Activated CD4-positive, alpha-beta T cell treated with anti-CD3 and anti-CD28 coated beads for 36 hours (primary cell): ENCODE measurements at places on chromosomes 1 and 21.
A peak's percentile ranks its signal among the peaks of the same experiment; 100 is the strongest.

- DNase-seq, result no peak
These were observed 5.8 kb upstream of the MMEL1 start for GRCh38 chr1:2638466-2639115.

GRCh38 chr1:174397261-174397660, 50.5 kb upstream of the GPR52 start:
- no peak for DNase-seq

GRCh38 chr21:45179568-45180245, 105.3 kb downstream of the ADARB1 start:
- no peak for DNase-seq

DNA sequence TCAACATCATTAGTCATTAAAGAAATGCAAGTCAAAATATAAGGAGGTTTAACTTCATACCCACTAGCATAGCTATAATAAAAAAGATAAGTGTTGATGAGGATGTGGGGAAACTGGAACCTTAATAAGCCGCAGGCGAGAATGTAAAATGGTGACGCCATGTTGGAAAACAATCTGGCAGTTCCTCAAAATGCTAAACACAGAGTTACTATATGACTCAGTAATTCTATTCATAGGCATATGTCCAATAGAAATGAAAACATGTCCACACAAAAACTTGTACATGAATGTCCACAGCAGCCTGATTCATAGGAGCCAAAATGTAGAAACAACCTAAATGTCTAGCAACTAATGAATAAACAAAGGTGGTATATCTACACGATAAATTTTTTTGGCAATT, 23.2 kb downstream of the DDX59 start:
- no peak for DNase-seq

DNA sequence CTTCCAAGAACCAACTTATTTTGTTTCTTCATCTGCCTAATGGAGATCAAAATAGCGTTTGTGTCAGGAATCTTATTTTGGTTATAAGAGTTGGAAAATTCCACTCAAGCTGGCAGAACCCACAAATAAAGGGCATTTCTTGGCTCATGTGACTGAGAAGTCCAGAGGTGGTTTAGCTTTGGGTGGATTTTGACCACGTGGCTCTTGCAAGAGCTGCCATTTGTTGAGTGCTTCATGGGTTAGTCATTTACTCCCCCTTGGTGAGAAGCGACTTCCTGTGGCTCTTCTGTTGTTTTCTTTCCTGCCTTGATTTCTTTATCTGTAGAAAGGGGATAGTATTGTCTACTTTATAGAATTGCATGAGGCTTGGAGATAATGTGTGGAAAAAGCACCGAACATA, 9.5 kb upstream of the RNF186 start:
- DNase-seq, result no peak

GRCh38 chr21:32131960-32132359, 146.9 kb downstream of the MIS18A start:
- no peak for DNase-seq

GRCh38 chr1:2985694-2986548, 35.3 kb upstream of the ACTRT2 start:
- DNase-seq, result no peak

- DNase-seq, result no peak
These were observed 18.0 kb downstream of the TRIM62 start for GRCh38 chr1:33163621-33164519.

GRCh38 chr1:73673971-73674370, 524.0 kb downstream of the LRRIQ3 start:
- no peak for DNase-seq

DNA sequence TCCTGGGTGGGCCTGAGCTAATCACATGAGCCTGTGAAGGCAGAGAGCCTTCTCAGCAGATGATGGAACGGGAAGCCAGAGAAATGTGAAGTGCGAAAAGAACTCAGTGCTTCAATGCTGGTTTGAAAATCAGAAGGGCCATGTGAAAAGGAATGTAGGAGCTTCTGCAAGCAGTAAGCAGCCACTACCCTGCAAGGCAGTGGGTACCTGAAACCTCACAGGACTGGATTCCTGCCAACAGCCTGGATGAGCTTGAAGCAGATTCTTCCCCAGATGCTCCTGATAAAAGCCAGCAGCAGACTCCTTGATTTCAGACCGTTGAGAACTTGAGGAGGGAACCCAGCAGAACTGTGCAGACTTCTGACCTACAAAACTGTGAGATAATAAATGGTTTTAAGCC, 158.6 kb downstream of the SYT2 start:
- DNase-seq, result no peak

DNA sequence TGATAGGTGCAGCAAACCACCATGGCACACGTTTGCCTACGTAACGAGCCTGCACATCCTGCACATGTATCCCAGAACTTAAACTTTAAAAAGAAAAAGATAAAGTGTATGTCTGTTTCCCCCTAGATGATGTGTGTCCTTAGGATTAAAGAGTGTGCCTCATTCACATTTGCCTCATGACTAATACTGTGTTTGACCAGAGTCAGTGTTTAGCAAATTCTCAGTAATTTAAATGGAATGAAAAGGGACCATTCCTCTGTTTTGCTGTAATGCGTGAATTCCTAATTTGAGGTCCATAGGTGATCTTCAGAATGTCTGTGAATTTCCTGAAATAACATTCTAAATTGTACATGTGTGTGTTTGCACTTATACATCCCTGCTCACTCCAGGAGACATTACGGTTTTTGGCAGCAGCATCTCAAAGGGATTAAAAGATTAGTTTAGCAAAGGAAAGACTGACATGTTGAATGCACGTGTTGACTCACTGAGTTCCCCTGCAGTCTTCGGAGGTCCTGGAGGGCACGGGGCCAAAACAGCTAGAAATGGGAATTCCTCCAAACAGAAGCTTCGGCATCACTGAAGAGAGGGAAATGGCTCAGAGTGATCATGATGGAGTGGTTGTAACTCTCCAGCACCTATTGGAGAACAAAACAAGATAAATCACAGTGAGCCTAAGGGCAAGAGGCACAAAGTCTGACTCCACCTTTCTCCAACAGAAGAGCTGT, 19.1 kb upstream of the SLC35F3 start:
- no peak for DNase-seq

GRCh38 chr1:169696273-169697100, 14.9 kb downstream of the SELL start:
- no peak for DNase-seq

DNA sequence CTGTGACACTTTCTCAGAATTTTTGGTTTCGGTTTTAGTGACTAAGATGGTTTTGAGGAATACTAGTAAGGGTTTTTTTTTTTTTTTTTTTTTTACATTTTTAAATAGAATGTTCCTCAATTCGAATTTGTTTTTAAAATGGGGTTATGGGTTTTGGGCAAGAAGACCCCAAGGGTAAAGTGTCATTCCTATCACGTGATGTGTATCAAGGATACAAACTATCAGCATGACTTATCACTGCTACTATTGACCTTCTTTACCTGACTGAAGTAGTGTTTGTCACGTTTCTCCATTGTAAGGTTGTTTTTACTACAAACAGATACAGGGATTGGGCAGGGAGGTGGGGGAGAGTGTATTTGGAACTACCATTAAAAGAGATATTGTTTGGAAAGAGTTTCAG, 781.1 kb upstream of the ADGRL4 start:
- DNase-seq, result no peak

DNA sequence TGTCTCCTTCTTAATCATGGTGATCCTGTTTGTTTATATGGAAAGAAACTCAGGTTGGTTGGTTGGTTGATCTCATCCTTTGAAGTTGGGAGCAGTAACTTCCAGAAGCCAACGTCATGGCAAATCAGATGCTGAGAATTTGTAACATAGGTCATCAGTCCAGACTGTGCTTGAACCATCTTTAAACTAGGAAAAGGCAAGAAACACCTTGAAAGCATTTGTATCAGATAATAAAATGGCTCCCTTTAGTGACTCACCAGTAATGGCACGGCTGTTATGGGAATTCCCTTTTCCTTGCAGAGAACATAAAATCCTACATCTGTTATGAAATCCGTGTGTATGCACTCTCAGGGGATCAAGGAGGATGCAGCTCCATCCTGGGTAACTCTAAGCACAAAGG, 58.1 kb downstream of the SERBP1 start:
- no peak for DNase-seq

DNA sequence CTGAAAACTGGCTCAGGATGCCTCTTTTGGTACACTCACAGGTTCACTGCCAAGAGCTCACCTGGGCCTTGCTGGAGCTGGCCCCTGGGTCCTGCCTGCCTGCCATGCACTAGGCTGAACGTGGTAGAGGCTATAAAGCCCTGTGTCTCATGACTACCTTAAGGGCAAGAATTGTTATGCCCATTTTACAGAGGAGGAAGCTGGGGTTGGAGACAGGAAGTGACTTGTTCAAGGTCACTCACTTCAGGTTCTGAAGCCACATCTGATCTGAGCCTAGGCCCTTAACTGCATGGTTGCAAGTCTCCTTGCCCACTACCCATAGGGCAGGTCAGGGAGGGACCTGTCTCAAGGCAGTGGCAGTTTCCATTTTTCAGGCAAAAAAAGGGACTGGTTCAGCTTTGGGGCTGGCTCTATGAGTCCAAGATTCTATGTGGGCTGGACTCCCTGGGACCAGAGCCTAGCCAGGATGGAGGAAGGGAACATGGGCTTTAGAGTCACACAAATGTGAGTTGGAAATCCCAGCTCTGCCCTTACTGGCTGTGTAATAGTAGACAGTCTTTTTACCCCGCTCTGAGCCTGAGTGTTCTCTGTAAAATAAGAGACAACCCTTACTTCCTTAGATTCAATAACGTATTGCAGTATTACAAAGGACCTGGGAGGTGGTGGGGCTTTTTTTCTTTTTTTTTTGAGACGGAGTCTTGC, 7.8 kb downstream of the STK40 start:
- no peak for DNase-seq

- peak; percentile 97 for DNase-seq
These were observed 5.7 kb downstream of the ARHGEF19 start for GRCh38 chr1:16206547-16207317.
